Activated naive CD4-positive, alpha-beta T cell treated with anti-CD3 and anti-CD28 coated beads, Interleukin-2, amount 10 ng/mL, durations not matched to agents 7 days and 5 days (primary cell): ENCODE measurements at places on chromosomes 2 and 18.

DNA sequence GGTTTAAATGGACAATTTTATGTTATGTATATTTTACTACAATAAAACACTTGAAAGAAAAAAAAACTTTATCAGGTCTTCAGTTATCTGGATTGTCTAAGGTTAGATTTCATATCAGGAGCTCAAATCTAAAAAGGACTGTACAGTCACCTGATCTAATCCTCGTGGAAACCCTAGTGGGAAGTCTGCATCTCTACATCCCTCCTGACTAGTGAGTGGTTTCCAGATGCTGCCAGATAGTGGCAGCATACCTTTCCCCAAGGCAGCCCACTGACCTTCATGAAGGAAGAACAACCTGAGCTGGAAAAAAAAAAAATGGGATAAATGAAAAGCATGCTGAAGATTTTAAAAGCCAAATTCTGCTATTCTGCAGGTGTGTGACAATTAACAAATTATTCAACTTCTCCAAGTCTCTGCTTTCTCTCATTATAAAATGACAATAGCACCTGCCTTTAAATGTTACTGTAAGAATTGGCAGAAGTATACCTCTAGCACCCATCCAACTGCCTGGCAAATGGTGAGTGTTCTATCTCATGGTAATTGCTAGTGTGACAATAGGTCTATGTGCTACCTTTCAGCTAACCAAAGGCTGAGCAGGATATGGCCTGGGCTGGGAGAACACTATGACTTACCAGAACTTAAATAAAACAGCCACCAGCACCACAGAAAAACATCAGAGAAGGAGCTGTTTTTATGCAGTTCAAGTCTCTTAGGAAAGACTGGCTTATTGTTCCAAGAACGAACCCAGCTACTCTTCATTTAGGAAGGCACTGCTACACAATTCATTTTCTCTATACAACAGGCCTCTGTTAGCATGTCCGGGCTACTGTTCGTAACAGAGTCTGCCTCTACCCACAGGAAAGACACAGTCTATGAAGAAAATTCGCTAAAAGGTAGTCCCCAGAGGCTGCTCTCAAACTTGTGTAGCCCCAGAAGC, 8.6 kb downstream of the CLASP1 start:
- no peak for DNase-seq

- no peak for DNase-seq
Measured at GRCh38 chr2:169755083-169755870, 21.6 kb downstream of the KLHL23 start.

DNA sequence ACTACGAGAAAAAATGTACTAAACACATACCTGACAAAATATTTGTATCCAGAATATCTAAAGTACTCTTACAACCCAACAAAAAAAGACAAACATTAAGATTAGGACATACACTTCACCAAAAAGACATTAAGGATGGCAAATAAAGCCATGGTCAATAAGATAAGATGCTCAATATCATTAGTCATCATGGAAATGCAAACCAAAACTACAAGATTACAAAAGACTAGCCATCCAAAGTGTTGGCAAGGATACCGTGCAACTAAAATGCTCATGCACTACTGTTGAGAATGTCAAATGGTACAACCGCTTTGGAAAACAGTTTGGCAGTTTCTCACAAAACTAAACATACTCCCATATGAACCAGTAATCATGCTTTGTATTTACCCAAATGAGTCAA, 29.7 kb downstream of the MAP3K2 start:
- DNase-seq: no peak

GRCh38 chr2:55761526-55761925, 67.9 kb upstream of the PNPT1 start:
- no peak for DNase-seq

- DNase-seq: no peak
Measured at GRCh38 chr2:204061241-204061640, 124.7 kb downstream of the ICOS start.

DNA sequence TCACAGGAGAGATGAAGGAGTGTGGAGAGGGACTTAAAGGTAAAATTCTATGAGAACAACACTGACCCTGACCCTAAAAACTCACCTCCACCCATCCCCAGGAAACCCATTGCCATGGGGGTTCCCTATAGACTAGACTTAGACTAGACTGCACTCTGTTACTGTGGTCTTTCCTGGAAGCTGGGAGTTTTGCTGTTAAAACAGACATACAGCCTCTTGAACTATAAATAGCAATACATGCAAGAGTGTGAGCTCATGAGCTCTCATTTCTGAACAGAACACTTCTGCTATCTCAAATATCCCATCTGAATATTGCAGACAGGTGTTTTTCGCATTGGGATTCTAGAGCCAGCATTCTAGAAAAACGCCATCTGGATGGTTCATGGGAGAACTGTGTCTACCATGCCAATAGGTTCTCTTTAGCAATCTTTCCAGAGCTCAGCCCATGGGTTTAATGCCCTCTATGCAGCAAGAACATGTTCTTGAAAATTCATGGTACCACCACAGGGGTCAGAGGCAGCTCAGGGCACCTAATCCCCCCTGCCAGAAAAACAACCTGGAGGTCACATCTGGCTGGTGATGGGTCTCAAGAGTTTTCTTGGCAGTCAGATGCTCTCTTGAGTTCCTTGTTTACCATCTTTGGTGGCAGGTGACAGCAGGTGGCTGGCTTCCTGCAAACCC, 51.9 kb downstream of the SLC14A2 start:
- DNase-seq: no peak

- DNase-seq: peak; percentile 27
Measured at GRCh38 chr2:128473175-128474035, 154.7 kb upstream of the HS6ST1 start.

GRCh38 chr2:12918138-12918834, 201.6 kb downstream of the TRIB2 start:
- DNase-seq: no peak

DNA sequence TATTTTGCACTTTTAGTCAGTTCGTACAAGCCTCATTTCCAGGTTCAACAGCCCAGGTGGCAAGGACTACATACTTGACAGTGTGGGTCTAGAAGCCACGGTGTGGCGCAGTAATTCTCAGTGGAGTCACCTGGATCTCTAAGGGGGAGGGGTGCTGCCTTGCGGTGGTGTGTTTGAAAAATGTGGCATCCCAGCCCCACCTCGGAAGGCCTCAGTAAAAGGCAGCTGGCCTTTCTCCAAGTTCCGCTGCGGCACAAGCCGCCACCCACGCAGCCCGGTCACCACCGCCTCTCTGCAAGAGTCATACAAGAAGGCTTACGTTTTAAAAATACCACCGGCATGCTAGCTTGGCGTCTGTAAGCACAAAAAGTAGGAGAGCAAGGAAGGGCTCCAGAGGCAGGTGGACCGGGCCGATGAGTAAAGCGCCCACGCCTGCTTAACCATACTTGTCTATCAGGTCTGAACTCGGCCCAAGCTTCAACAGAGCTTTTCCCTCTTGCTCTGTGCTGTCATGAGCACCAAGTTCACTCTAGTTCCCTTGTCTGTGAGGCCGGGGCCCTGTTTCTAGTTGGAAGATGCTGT, 49.5 kb downstream of the SPRED2 start:
- peak; percentile 76 for DNase-seq

DNA sequence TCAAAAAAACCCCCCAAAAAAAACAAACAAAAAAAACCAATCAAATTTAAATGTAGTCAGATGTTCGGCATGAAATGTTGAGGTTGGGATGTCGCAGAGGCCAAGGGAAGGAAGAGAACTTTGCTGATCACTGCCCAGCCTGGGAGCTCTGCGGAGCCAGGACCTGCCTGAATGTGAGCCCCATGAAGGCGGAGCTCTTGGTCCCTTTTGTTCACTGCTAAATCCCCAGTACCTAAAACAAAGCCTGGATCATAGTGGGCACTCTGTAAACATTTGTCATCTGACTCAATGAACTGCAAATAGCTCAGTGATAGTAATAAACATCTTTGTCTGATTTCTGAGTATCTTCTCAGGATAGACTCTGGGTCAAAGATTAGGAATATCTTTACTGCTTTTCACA, 64.0 kb downstream of the NGEF start:
- DNase-seq: no peak

DNA sequence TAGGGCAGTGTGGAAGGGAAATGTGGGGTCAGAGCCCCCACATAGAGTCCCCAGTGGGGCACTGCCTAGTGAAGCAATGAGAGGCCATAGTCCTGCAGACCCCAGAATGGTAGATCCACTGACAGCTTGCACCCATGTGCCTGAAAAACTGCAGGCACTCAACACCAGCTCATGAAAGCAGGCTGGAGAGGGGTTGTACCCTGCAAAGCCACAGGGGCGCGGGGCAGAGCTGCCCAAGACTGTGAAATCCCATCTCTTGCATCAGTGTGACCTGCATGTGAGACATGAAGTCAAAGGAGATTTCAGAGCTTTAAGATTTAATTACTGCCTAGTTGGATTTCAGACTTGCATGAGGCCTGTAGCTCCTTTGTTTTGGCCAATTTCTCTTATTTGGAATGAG, 224.0 kb downstream of the TXNL1 start:
- DNase-seq: no peak

- peak; percentile 65 for DNase-seq
Measured at GRCh38 chr18:51211552-51211951, 14.1 kb upstream of the MEX3C start.

GRCh38 chr2:65850695-65851094, 418.3 kb upstream of the SPRED2 start:
- DNase-seq: no peak

- DNase-seq: no peak
Measured at GRCh38 chr2:134634054-134634753, 84.6 kb downstream of the TMEM163 start.
